ENCODE measurements at places on chromosomes 2 and 18. TPM values are rescaled to one million over a fixed set of nuclear protein-coding genes. Genes with fewer than 3 reads are reported as not detected.

The ZDBF2 gene
- total RNA-seq: 8.3 TPM

GRCh38 chr2:71309-72035, 25.2 kb upstream of the FAM110C start:
- no peak for DNase-seq

DNA sequence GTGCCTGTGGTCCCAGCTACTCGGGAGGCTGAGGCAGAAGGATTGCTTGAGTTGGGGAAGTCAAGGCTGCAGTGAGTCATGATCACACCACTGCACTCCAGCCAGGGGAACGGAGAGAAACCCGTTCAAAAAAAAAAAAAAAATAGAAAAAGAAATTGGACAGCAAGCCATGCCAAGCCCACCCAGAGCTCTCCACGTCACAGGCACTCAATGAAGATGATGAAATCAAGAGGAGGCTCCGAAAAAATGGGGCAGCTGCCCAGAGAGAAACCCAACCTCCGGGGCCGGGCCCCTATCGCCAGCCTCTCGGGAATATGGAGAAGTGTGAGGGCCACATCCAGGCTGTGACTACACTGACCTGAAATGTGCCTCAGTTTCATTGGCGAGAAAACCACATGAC, 40.0 kb downstream of the BIN1 start:
- no peak for DNase-seq

DNA sequence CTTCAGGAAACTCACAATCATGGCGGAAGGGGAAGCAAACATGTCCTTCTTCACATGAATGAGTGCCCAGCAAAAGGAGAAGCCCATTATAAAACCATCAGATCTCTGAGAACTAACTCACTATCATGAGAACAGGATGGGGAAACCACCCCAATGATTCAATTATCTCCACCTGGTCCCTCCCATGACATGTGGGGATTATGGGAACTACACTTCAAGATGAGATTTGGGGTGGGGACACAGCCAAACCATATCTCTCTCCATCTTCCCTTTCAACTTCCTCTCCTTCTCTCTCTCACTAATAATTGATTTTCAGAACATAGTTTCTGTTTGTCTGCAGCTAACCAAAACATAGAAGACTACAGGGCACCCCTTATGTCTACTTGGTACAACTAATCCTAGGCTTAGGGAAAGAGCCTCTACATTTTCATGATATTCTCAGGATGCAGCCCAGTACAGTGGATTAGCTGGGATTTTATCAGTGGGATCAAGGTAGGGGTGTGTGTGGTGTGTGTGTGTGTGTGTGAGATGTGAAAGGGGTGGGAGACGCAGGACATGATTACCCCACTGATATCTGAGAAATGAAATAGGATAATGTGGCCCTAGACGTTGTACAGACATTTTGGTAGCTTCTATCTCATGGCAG, 2.8 kb upstream of the ATF2 start:
- DNase-seq: no peak

DNA sequence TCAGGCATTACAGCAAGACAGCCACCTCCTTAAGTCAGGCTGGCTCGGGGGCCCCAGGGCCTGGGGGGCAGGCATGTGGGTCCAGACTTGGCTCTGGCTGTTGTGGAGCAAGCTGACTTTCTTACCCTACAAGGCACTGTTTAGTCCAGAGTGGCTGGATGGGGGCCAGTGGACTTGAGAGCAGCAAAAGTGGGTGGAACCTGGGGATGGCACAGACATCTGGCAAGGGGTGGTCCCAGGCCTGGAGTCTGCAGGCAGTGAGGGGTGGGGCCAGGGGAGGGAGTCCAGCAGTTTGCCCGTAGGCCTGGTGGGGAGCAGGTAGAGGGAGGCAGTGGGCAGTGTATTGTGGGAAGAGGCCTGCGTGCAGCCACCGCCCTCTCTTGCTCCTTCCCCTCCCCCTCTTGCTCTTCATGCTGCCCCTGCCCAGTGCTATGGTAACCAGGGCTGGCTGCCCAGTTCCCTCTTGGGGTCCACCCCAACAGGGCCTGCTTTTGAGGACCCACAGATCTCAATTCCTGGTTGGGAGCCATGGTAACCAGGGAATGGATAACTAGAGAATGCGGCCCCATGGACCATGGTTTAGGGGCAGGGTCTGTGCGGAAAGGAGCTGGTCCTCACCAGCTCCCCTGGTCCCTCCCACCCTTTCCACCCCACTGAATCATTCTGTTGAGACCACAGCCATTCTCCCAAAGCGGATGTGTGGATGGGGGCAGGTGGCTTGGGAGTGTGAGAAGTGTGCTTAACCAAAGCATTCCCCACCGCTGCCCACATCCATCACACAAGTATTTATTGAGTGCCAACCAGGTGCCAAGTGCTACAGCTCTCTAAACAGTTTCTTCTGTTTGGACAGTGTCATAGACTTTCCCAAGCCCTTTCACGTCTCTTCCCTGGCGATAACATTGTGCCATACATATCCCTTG, 19.3 kb downstream of the SPEG start:
- peak; percentile 88 for DNase-seq

DNA sequence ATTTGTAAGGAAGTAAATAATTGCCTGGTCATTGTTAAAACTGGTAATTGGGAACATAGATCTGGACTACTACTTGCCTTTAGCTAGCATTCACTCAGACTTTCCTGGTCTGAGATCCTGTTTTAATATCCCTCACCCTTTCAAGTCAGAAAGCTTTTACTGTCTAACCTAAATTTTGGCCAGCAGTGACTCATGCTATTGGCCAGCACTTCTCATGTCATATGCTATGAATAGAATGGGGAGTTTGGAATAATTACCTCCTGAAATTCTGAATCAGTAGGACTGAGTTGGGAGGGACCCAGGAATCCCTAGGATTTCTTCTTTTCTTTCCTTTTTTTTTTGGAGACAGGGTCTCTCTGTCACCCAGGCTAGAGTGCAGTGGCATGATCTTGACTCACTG, 19.3 kb downstream of the STK36 start:
- no peak for DNase-seq

The MROH2A gene
- 0.80 TPM for total RNA-seq

DNA sequence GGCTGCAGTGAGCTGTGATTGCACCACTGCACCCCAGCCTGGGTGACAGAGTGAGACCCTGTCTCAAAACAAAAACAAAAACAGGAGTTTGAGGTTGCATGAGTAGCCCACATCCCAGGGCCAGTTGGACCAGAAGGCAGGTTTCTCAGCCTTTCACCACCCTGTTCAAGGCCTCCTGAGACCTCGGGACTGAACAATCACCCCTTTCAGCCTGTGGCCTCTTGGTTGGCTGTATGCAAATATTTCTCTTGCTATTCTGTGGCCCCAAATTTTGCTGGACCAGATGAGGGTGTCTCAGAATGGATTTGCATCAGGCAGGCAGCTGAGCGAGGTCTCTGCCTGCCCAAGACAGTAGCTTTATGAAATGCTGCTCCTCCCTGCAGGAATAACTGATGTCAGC, 56.9 kb downstream of the DPYSL5 start:
- no peak for DNase-seq

The SERPINB3 gene
- not detected for total RNA-seq

- no peak for DNase-seq
Measured at GRCh38 chr2:86335865-86336674, 1.4 kb downstream of the REEP1 start.

- no peak for DNase-seq
Measured at GRCh38 chr2:216302981-216303676, 69.2 kb downstream of the MARCHF4 start.

The SOX11 gene
- 11.2 TPM for total RNA-seq

- DNase-seq: no peak
Measured at GRCh38 chr2:200439981-200440380, 69.9 kb downstream of the KCTD18 start.

- DNase-seq: no peak
Measured at GRCh38 chr2:191014653-191015020, 666 bp upstream of the STAT1 start.

GRCh38 chr2:175843625-175844024, 158.4 kb downstream of the LNPK start:
- no peak for DNase-seq

The ACVR1C gene
- total RNA-seq: 0.39 TPM

The TMEM18 gene
- 83.3 TPM for total RNA-seq

GRCh38 chr2:160005908-160006307, 56.5 kb downstream of the PLA2R1 start:
- DNase-seq: no peak

DNA sequence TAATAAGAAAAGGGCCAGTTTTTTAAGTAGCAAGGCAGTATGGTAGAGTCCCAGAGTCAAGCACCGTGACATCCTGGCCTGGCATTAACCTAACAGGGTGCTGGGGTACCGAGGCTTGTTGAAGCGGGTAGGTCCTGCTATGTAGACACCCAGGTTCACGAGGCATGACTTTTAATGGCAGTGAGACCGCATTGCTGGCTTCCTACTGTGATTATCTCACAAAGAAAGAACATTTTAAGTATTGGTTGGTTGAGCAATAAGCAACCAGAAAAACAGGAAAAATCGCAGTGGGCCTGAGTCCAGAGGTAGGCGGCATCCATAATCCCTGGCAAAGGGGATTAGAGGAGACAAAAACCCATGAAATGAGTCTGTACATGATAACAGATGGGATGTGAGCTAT, 927.9 kb upstream of the ACVR2A start:
- no peak for DNase-seq

DNA sequence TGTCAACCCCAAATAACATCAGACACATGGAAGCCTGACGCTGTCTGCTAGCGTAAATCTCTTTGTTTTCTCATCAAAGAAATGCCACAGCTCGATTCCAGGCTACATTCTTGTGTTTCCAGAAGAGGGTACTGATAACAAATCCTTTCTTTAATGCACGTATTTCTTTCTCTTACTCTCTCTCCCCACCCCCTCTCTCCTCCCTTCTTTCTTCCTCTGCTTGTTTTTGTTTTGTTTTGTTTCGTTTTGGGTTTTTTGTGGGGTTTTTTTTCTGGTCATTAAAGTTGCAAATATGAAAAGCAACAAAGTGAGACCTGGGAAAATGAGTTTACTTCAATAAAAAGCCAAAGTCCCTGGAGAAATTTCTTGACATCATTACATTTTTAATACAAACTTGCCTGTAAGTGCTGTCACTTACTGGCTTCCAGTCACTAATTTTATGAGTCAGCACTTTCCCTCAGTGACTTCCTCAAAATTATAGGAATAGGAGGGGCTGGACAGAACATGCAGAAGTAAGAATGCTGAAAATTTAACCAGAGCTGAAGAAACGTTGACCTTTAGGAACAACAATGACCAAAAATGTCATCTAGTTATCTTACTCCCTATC, 106.7 kb upstream of the NABP1 start:
- peak; percentile 39 for DNase-seq

DNA sequence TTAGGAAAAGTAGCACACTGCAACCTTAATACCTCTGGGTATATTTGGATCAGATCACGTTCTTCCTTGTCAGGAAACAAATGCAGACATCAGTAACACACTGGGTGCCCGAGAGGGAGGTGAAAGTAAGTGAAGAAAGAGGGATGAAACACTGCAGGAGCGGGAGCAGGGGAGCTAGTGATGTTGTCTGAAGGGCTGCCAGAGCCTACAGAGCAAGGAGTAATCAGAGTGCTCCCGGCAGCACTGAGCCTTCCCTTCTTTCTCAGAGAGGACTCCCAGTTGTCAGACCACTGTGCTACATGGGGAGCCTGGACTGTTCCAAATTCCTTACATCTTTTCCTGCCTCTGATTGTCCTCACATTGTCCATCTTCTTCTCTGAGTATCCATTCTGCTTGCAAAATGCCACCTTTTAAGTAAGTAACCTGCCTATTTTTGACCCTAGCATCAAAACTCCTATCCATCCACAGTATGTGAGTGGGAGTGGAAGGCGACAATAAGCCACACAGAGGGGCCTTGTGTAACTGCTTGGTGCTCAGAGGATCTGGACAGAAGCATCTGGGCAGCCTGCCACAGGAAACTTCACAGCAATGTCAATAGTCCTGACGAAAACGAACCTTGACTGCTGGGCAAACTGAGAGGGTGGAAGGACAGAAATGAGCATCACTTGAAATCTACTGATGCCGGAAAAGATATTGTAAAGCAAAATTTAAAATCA, 10.8 kb upstream of the NAB1 start:
- DNase-seq: no peak

The LDLRAD4 gene
- total RNA-seq: 0.15 TPM

The IRS1 gene
- 6.4 TPM for total RNA-seq

- DNase-seq: no peak
Measured at GRCh38 chr2:160051371-160051800, 11.0 kb downstream of the PLA2R1 start.

GRCh38 chr2:43138441-43138840, 88.0 kb downstream of the ZFP36L2 start:
- DNase-seq: no peak

The ST6GAL2 gene
- 21.9 TPM for total RNA-seq

- DNase-seq: no peak
Measured at GRCh38 chr2:10343191-10343590, 40.5 kb downstream of the HPCAL1 start.

DNA sequence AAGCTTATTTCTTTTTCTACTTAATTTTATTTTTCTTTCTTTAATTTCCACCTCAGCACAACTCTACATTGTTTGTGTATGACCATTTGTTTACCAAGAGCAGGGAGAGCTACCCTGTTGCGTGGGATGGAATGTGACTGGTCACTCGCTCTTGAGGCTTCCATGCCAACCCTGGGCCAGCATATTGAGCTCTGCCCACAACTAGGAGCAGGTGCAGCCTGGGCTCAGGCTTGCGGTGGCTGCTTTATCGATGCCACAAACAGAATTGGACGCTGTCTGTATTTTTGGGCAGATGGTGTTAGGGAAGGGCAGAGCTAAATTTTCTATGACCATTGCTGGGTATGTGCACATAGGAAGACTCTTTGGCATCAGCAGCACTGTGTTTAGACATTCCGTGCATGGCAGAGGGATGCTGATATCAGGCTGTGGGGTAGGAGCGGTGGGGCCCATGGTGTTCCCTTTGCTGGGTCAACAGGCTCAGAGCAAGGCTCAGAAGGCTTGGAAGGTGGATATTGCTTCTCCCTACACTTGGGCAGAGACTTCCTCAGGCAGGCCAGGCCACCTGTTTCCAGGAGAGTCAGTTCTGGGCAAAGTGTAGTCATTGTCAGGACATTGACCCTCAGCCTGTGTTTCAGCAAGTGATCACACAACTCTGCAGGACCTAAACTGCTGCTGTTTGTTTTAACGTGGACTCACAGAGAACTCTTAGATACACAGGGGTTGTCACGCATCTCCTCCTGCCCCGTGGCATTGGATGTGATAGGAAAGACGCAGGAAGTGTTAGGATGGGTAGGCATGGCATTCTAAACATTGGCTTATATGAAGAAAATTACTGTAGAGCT, 40.2 kb downstream of the TMEM182 start:
- no peak for DNase-seq

DNA sequence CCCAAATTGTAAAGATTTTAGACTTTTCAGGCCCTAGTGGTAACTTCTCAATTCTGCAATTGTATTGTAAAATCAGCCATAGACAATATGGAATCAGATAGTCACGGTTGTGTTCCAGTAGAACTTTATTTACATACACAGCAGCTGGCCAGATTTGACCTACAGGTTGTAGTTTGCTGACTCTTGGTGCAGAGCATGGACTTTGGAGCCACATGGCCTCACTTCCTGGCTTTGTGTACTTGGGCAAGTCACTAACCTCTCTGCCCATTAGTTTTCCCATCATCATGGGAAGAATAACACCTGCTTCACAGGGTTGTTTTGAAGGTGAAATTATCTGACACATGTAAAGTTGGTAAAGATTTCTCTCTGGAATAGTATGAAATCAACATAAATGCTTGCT, 147.6 kb downstream of the TMEM200C start:
- DNase-seq: no peak
